Cortex of kidney (tissue), 1 donor: ENCODE measurements at places on chromosomes 6 and 20.

DNA sequence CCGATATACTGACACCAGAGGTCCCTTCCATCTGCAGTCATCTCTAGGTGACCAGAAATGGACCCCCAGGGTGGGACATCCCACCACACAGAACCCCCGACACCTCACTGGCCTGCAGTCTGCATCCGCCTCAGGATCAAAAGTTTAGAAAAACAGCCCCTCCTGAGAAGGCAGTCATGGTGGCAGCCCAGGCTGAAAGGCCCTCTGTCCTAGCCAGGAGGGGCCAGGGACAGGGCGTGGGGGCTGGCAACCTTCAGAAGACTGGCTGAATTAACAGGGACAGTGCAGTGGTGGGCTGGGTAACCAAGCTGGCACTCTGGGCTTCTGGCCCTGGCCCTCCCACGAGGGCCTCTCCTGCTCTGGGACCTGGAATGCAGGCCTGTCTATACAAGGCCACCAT is 34.3 kb upstream of the MDFI start:
- no peak for DNase-seq

DNA sequence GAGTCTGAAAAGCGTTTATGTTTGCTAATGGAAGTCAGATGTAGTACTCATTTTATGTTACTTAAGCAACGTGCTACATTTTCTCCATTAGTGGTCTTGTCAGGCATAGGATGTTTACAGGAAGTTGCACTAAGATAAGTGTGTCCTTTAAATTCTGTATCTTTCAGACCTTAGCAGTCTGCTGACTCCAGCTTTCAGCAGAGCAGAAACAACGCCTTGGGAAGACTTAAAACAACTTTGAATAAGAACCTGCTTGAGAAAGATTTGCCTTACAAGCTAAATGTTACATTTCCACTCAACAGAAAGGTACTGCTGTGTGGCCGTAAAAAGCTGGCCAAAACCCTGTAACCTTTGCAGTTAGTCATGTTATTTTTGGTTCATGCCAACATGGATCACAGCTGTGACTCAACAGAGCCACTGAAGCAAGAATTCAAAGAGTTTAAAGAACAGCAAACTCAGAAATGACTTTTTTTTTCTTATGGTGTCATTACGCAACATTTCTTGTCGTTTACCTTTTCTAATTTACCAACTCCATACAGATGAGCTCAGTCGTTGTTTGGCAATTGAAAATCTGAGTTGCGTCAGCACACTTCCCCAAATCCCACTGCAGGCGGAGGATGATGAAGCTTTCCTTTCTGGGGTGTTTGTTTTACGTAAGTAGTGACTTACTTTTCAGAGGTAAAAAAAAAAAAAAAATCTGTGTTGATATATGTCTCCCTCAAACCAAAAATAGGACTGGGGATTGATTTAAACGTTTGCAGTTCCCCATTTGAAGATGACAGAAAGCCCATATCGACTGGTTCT is 27.9 kb upstream of the BMP6 start:
- DNase-seq: no peak

DNA sequence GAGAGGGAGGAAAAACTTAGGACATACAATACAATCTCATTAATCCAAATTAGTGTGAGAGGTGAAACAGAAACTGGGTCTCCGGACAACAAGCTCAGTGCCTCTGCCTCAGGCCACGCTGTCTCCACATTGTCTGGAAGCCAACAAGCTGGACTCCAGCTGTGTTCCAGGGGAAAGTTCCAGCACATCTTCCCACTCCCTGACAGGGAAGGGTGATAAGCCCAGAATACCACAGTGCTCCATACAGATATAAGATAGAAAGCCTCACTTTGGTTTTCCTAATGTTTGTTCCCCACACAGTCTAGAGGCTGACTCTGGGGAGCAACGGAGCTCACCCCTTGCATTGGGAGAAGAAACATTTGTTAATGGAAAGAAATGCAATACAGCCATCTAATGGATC is 117.1 kb upstream of the SPTLC3 start:
- no peak for DNase-seq

DNA sequence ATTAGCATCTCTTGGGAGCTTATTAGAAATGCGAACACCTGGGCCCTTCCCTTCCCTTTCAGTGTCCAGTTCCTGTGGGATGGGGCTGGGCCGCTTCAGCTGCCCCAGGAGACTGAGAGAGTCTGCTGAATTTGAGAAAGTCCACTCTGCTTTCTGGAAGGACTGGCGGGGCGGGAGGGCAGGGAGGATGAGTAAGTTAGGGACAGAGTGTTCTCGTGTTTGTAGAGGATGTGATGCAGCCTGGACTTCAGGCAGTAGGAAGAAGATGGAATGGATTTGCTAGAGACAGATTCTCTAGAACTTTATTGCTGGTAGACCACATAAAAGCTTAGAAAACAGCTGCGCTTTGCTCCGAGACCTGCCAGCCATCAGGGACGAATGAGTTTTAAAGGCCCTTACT is 1.1 kb upstream of the TULP4 start:
- DNase-seq: no peak

GRCh38 chr20:12594410-12595088 is 414.2 kb upstream of the SPTLC3 start:
- no peak for DNase-seq

- no peak for DNase-seq
These were observed 56.7 kb downstream of the TRIM27 start for GRCh38 chr6:28867086-28867409.
